Urinary bladder (tissue), 4 donors: ENCODE measurements at places on chromosomes 6 and 20. TPM values are rescaled to one million over a fixed set of nuclear protein-coding genes. Genes with fewer than 3 reads are reported as not detected.

DNA sequence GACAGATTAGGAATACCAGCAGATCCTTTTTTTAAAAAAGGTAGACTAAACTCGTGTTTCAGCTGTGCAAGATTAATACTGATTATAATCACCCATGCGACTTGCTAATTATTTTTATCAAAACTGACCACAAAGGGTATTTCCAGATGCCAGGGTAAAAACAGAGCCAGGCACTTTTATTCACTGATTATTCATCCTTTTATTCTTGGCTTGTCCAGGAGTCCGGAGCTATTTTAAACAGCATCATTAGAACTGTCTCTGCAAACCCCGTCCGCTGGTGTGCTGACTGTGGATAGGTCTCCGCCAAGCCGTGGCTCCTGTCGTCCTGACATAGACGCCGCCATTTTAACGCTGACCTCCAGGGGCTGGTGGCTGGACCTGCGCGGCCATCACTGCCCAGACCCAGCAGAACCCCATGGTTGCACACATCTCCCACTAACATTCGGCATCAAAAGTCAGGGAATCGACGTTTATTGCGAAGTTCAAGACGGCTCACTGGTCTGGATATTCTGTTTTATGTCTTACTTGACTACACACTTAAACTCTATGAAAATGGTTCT lies 364.8 kb downstream of the THBS2 start:
- no peak for DNase-seq

- no peak for DNase-seq
Measured at GRCh38 chr6:105452924-105453756, 50.3 kb upstream of the PREP start.

DNA sequence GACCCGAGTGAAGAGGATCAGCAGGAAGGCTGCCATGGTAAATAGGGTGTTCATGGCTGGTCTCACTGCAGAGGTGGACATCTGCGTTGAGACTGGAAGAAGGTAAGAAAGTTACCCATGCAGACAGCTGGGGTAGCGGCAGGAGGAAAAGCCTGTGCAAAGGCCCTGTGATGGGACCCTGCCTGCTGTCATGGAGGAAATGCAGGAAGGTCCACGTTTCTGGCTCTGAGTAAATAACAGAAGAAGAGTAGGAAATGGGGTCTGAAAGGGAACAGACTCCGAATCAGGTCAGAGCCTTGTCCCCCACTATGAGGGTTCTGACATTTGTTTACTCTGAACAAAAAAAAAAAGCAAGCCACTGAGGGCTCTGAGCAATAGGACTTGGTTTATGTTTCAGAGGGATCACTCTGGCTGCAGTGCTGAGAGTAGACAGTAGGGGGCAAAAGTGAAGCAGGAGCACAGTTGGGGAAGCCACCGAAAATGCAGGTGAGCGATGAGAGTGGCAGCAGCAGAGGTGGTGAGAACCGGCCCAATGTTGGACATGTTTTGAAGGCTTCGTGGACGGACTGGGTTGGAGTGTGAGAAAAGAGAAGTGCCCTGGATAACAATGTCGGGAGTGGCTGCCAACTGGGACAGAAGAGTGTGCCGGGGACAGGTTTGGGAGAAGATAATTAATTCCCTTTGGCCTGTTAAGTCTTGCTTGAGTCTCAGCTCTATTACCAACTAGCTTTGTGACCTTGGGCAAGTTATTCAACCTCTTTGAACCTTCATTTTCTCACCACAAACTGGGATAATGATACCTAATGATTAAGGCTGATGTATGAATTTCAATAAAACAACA lies 57.9 kb upstream of the MAP7 start:
- no peak for DNase-seq

GRCh38 chr6:163707387-163708355 lies 293.2 kb downstream of the QKI start:
- DNase-seq = no peak

DNA sequence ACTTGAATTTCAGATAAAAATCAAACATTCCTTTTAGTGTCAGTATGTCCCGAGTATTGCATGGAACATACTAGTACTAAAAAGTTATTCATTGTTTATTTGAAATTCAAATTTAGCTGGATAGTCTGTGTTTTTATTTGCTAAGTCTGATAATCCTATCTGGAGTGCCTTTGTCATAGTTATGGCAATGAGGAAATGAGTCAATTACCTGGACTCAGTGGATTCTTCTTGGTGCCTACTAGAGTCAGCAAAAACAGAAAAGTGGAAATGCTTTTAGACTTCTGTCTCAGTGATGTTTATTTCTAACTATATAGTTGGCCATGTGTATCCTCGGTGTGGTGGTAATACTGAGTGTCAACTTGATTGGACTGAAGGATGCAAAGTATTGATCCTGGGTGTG lies 121.3 kb upstream of the EEF1E1 start:
- no peak for DNase-seq

DNA sequence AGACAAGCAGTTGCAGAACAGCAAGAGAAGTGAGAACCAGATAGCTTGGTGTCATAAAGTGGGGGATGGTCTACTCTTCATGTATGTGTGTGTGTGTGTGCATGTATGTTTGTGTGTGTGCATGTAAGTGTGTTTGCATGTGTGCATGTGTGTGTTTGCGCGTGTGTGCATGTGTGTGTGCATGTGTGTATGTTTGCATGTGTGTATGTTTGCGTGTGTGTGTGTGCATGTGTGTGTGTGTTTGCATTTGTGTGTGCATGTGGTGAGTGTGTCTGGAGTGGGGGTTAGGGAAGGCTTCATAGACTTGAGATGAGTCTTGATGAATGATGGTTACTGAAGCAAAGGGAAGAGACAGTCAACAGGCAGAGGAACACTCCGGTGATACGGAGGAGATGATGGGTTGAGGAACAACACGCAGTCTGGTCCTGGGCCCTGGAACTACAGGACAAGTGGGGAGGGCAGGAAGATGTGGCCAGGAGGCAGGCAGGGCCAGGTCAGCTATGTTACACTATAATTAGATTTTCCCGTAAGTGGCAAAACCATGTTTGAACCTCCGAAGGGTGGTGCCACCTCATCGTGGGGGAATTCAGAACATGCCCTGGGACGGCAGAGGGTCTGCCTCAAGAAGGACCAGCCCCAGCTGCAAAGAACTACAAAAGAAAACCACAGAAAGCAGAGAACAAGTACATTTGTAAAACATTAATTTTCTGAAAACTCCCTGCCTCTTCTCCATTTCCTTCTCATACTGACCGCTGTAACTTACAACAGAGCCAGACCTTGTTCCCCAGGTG lies 38.7 kb upstream of the PDE10A start:
- no peak for DNase-seq

DNA sequence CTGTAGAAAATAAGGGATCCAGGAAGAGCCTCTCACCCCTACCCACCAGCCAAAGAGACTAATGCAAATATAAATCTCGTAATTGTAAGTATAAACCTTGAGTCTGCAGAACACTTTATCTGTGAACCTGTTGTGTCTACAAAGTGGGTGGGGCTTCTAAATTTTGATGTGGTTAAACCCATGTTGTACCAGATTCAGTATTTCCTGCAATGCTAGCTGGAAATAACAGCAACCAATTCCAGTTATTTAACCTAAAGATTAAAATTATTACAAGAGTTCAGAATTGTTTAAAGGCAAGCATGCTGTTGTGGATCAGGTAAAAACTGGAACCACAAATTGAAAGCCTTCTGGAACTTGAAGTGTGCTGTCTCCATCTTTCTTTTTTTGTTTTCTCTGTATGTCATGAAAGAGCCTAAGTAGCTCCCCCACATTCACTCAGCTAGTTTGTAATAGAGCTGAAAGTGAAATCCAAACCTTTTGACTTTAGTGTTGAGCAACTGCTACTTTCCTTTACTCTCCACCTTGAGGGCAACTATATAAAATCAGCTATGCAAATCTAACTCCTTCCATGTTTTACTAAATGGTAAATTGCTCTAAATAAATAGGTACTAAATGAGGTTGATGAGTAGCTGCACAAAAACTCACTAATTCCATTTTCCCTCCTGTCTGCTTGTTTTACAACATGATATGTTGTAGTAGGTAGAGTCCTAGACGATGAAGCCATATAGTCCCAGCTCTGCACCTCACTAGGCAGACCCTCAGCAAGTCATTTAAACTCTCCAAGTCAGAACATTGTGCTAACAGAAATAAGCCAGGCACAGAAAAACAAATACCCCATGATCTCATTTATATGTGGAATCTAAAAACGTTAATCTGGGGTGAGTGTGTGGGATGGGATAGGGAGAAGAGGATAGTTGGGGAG lies 17.9 kb upstream of the THEMIS start:
- no peak for DNase-seq

DNA sequence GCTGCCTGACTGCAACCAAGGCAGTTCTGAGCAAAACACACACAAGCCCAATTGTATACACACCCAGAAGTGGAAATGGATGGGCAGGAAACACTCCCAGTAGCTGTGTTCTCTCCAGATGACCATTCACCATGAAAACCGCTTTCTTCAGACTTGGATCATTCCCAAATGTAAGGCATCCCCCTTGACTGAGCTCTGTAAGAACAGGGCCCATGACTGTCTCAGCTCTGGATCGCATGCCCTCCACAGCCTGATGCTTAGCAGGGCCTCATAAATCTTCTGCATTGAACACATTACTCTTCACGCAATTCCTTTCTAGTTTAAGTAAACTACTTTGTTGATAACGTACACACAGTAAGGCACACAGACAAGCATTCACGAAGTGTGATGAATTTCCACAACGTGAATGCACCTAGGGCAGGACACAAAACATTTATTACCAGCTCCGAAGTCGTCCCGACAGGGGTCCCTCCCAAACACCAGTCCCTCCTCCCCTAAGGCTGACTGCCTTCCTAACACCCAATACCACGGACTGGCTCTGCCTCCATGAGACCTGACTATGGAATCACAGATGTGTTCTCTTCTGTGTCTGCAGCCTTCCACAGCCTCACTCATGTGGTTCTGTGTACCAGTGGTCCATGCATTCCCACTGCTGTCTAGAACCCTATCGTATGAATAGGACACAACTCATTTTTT lies 31.7 kb downstream of the BMP7 start:
- DNase-seq = no peak

- DNase-seq = no peak
Measured at GRCh38 chr20:5067877-5068645, 51.7 kb downstream of the PCNA start.

GRCh38 chr6:159978291-159979135 lies 9.6 kb downstream of the IGF2R start:
- DNase-seq = no peak

- DNase-seq = no peak
Measured at GRCh38 chr6:138234363-138234762, 16.1 kb upstream of the PBOV1 start.

GRCh38 chr6:39530201-39530759 lies 194.9 kb downstream of the KIF6 start:
- DNase-seq = no peak

GRCh38 chr6:120584111-120584760 lies 750.0 kb downstream of the TBC1D32 start:
- no peak for DNase-seq

GRCh38 chr6:11313207-11313606 lies 80.7 kb upstream of the NEDD9 start:
- no peak for DNase-seq

Gene XKR7
- 0.05 TPM for total RNA-seq

Gene LPIN3
- 4.7 TPM for total RNA-seq

Gene ORC3
- 56.9 TPM for total RNA-seq

Gene KHDC1
- total RNA-seq = 2.6 TPM

Gene TMC2
- 0.16 TPM for total RNA-seq

Gene SLC22A1
- 0.53 TPM for total RNA-seq

Gene GJA1
- 160 TPM for total RNA-seq

Gene PRKN
- total RNA-seq = 6.5 TPM

Gene GPLD1
- 4.8 TPM for total RNA-seq

Gene OR2J3
- not detected for total RNA-seq
